HCT116 (cell line): ENCODE measurements at places on chromosomes 5 and 9.

- no peaks in the 10 kb centered on the region for H3K36me3 ChIP-seq
- no peaks in the 10 kb centered on the region for H3K4me1 ChIP-seq
- no peak overlapping the region for H3K27ac ChIP-seq
- DNase-seq: no peak
- no peaks in the 10 kb centered on the region for H3K27me3 ChIP-seq
These were observed 46.7 kb downstream of the TGFBI start for GRCh38 chr5:136075466-136075891.

DNA sequence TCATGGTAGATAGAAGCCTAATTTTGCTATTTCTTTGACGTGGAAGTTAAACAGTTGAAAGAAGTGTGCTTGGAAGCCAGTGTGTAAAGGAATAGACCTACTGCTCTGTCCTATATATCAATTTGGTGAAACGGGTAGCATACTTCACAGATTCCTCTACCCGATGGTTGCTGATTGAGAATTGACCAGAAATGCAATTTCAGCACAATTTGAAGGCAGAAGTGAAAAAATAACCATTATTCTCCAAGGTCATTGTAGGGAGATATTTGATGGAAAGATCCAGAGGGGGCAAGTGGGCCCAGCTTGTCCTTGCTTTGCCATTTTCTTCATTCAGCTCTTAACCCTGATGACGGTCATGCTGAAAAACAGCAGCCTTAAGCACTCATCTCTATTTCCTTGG, 15.3 kb downstream of the CDH12 start:
- H3K36me3 ChIP-seq: no peaks in the 10 kb centered on the region
- H3K27me3 ChIP-seq: no peaks in the 10 kb centered on the region
- no peaks in the 10 kb centered on the region for H3K4me1 ChIP-seq
- DNase-seq: no peak
- H3K4me3 ChIP-seq: no peak overlapping the region
- H3K27ac ChIP-seq: no peak overlapping the region

DNA sequence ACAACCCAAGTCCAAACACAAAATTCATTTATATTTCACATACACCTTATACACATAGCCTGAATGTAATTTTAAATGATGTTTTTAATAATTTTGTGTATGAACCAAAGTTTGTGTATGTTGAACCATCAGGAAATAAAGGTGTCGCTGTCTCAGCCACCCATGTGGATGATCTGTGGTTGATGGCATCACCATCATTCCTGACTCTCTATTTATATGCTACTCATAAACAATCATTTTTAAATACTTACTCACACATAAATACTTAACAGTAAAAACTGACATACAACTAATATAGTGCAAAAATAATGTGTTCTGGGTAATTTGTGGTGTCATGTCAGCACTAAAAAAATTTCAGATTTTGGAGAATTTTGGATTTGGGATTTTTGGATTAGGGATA, 38.4 kb downstream of the SMC5 start:
- H3K27me3 ChIP-seq: no peaks in the 10 kb centered on the region
- no peaks in the 10 kb centered on the region for H3K4me1 ChIP-seq
- peaks cover 16% of the 10 kb centered on the region for H3K36me3 ChIP-seq
- no peak overlapping the region for H3K27ac ChIP-seq

DNA sequence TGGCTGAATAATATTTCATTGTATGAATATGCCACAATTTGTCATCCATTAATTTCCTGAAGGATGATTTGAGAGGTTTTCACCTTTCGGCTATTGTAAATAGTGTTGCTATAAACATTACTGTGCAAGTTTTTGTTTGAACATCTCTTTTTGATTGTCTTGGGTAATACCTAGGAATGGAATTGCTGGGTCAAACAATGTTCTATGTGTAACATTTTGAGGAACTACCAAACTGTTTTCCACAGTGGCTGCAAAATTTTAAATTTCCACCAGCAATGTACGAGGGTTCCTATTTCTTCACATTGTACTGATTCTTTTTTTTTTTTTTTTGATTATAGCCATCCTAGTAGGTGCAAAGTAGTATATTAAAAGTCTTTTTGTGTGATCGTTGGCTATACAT, 63.8 kb upstream of the ANKH start:
- DNase-seq: no peak
- no peaks in the 10 kb centered on the region for H3K36me3 ChIP-seq
- H3K4me3 ChIP-seq: no peak overlapping the region
- H3K27me3 ChIP-seq: no peaks in the 10 kb centered on the region
- no peak overlapping the region for H3K27ac ChIP-seq

DNA sequence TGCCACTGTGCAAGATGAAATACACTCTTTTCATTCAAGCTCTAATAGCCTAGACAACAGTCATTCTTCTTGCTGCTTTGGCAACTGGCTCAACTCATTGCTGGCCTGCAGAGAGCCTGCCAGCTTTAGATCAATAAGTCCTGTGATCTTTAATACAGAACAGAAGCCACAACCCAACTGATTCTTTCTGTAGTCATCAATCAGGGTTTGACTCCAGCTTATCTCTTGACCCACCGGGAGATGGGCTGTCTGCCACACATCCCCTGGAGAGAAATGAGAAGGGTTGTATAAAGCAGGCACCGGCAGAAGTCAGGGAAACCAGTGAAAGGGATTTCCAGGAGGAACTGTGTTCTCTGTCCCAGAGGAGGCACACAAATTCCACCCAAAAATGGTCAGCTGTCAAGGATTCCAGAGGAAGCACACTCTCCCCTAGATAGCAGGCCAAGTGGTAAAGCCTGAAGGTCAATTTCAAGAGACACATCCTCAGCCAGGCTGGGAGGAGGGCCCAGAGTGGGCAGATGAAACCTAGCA, 24.5 kb downstream of the LHFPL2 start:
- no peak overlapping the region for H3K4me3 ChIP-seq
- H3K27me3 ChIP-seq: no peaks in the 10 kb centered on the region
- no peaks in the 10 kb centered on the region for H3K4me1 ChIP-seq
- no peak for DNase-seq
- H3K36me3 ChIP-seq: no peaks in the 10 kb centered on the region; the same call in 1 of the 2 replicates

DNA sequence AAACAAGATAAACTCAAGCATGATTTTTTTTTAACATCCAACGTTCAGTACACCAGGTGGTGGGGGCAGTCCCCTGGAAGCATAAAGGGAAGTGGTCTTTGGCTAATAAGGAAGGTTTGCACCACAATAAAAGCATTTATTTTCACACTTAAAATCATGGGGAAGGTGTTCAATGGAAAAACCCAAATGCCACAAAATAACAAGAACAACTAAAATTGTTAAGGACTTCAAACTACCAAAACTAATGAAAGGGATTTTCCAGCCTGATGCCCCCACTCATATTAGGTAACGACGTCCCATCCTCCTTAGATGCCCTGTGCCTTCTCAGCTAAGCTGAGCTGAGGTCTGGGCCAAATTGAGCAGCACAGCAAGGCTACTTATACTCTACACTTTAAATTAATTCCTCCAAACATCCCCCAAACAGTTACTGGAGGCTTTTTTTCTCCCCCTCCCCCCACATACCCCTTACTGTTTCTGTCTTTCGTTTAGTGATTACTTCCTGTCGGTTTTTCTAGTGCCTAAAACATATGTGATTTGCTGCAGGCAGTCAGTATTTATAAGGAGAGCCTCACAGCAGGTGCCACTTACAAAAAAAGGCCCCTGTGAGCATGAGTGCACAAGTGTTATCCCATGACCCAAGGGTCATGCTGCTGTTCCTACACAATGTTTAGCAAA, 259.7 kb upstream of the ZNF608 start:
- no peaks in the 10 kb centered on the region for H3K36me3 ChIP-seq
- H3K4me1 ChIP-seq: no peaks in the 10 kb centered on the region
- DNase-seq: no peak
- H3K27ac ChIP-seq: no peak overlapping the region

GRCh38 chr5:61491861-61492260, 159.8 kb downstream of the ZSWIM6 start:
- no peak for DNase-seq
- H3K27ac ChIP-seq: no peak overlapping the region
- no peak overlapping the region for H3K4me3 ChIP-seq
- H3K4me1 ChIP-seq: no peaks in the 10 kb centered on the region
- no peaks in the 10 kb centered on the region for H3K27me3 ChIP-seq
- no peaks in the 10 kb centered on the region for H3K36me3 ChIP-seq

GRCh38 chr5:111963555-111963954, 206.6 kb upstream of the NREP start:
- no peaks in the 10 kb centered on the region for H3K4me1 ChIP-seq
- no peaks in the 10 kb centered on the region for H3K27me3 ChIP-seq
- no peaks in the 10 kb centered on the region for H3K36me3 ChIP-seq
- DNase-seq: no peak
- no peak overlapping the region for H3K27ac ChIP-seq
- H3K4me3 ChIP-seq: no peak overlapping the region

DNA sequence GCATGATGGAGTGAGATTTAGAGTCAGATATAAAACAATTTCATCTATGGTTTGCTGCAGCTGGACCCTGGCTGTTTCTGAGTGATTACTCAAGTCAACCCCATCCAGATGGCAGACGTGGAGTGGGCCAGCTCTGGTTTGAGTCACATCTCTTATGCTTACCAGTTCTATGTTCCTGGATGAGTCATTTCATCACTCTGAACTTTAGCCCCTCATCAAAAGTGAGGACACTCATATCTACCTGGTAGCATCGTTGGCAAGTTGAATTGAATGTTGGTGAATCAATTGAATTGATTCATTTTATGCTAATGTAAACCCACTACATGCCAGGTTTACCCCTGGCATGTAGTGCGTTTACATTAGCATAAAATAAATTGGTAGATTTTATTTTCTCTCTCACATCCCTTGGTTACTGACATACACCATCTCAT, 176.4 kb downstream of the FGF18 start:
- no peak overlapping the region for H3K4me3 ChIP-seq
- DNase-seq: no peak
- H3K27me3 ChIP-seq: no peaks in the 10 kb centered on the region
- no peaks in the 10 kb centered on the region for H3K36me3 ChIP-seq

- no peaks in the 10 kb centered on the region for H3K27me3 ChIP-seq
- H3K27ac ChIP-seq: no peak overlapping the region
- H3K4me1 ChIP-seq: peaks cover 17% of the 10 kb centered on the region
- H3K36me3 ChIP-seq: no peaks in the 10 kb centered on the region
- no peak overlapping the region for H3K4me3 ChIP-seq
These were observed 124.7 kb upstream of the TBC1D2 start for GRCh38 chr9:98380065-98380681.

GRCh38 chr9:98329904-98330303, 74.5 kb upstream of the TBC1D2 start:
- H3K4me3 ChIP-seq: no peak overlapping the region
- peaks cover 4% of the 10 kb centered on the region; the same call in 1 of the 2 replicates for H3K27me3 ChIP-seq
- H3K4me1 ChIP-seq: peaks cover 11% of the 10 kb centered on the region; the same call in 1 of the 2 replicates
- no peak overlapping the region for H3K27ac ChIP-seq

DNA sequence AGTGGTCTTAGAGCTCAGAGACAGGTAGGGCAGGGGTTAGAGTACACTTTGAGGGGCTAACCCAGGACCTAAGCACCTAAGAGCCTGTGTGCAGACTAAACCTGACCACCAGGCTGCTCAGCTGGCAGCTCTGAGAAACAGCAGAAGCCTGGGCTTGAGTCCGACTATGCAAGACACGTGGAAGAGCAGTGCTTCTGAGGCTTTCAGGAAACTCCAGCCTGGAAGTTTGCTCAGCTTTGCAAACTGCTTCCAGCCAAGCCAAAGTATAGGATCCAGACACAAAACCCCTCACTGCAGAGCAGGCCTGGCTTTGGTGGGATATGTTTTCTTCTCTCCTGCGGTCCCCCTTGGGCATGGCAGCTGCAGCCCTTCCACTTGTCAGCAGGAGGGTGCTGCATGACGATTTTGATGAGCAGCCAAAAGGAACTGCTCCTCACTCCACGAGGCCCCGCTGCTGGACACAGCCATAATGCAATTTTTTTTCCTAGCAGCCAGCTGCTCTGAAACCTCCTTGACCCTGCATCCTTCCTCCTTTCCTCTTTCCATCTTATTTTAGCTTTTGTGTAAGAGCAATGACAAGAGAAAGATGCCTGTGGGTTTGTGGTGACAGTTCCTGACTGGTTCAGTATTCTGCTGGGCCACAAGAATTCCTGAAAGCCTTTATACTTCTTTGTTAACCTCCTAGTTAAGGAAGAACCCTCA, 123.1 kb downstream of the LIFR start:
- H3K4me3 ChIP-seq: no peak overlapping the region
- no peak overlapping the region for H3K27ac ChIP-seq
- H3K36me3 ChIP-seq: no peaks in the 10 kb centered on the region
- H3K27me3 ChIP-seq: no peaks in the 10 kb centered on the region
- peaks cover 6% of the 10 kb centered on the region; the same call in 1 of the 2 replicates for H3K4me1 ChIP-seq
- DNase-seq: no peak

DNA sequence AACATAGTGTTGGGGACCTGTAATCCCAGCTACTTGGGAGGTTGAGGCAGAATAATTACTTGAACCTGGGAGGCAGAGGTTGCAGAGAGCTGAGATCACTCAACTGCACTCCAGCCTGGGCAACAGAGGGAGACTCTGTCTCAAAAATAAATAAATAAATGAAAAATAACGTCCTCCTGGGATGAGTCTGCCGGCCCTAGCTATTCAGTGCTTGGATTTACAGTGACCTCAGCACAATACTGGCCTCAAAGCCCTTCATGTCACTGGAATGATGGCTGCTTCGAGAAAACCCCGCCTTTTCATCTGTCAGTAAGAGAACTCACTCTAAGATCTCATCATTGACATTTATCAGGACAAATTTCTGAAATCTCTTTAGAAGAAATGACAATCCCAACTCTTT, 35.5 kb downstream of the SOX30 start:
- DNase-seq: no peak
- H3K4me1 ChIP-seq: peaks cover 5% of the 10 kb centered on the region; the same call in 1 of the 2 replicates
- H3K36me3 ChIP-seq: no peaks in the 10 kb centered on the region
- no peak overlapping the region for H3K27ac ChIP-seq

GRCh38 chr9:6771722-6772121, 13.9 kb downstream of the KDM4C start:
- DNase-seq: no peak
- no peaks in the 10 kb centered on the region for H3K27me3 ChIP-seq
- H3K27ac ChIP-seq: no peak overlapping the region
- no peaks in the 10 kb centered on the region for H3K4me1 ChIP-seq
- H3K36me3 ChIP-seq: no peaks in the 10 kb centered on the region

- no peaks in the 10 kb centered on the region for H3K4me1 ChIP-seq
- no peak overlapping the region for H3K27ac ChIP-seq
- no peak for DNase-seq
- no peak overlapping the region for H3K4me3 ChIP-seq
- no peaks in the 10 kb centered on the region for H3K27me3 ChIP-seq
- no peaks in the 10 kb centered on the region for H3K36me3 ChIP-seq
These were observed 385.3 kb downstream of the PRELID2 start for GRCh38 chr5:145449794-145450193.

DNA sequence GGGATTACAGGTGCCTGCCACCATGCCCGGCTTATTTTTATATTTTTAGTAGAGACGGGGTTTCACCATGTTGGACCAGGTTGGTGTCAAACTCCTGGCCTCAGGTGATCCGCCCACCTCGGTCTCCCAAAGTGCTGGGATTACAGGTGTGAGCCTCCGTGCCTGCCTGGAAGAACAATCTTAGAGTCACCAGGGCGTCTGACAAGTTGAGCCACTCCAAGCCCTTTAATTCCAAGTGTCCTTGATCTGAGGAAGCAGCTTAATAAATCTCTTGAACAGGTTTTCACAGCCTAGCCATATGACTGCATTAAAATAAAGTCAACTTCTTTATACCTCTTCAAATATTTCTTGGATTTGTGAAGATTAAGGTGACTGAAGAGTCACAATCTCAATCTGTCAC, 31.5 kb downstream of the SLC44A1 start:
- H3K36me3 ChIP-seq: no peaks in the 10 kb centered on the region
- no peak for DNase-seq
- no peaks in the 10 kb centered on the region for H3K27me3 ChIP-seq
